ENCODE measurements at places on chromosomes 7 and 10.

DNA sequence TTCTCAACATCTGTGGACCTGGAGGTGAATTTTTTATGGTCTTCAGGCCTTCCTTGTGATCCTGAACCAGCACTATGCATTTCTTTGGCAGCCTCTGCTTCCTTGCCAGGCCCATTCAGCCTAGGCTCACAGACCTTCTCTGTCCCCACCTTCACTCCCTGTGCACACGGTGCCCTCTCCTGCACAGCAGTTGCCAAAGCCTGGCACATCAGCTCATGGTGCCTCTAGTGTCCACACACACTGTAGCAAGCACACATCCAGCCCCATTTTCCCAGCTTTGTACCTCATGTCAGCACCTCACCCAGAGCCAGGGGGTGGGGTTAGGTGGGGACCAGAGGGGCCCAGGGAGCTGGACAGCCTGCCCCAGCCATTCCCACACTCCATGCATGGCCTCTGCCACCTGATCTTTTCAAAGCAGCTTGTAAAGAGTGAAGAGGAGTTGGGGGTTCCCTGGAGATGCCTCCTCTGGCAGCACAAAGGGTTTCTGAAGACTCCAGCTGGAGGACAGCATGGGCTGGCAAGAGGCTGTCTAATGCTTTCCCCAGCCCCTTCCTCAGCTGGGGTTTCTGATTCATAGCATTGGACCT, 57.9 kb upstream of the TMEM72 start:
- no peak for DNase-seq

- no peak for DNase-seq
Observed at GRCh38 chr10:20682782-20683181, 214.3 kb downstream of the NEBL start.

DNA sequence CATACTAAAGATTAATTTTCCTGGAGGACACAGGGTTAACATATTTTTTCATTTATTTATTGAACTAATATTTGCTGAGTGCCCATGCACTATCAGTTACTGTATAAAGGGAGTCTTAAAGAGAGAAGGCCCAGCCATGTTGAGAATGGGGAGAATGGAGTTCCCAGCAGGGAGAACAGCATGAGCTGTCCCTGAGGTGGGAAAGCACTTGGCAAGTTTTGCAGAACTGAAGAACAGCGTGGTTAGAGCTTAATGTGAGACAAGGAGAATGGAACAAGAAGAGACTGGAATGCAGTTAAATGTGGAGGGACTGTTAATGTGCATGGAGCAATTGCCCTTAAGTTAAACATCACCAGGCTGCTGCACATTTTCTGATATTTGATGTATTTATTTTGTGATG, 435.4 kb downstream of the SUGCT start:
- no peak for DNase-seq

DNA sequence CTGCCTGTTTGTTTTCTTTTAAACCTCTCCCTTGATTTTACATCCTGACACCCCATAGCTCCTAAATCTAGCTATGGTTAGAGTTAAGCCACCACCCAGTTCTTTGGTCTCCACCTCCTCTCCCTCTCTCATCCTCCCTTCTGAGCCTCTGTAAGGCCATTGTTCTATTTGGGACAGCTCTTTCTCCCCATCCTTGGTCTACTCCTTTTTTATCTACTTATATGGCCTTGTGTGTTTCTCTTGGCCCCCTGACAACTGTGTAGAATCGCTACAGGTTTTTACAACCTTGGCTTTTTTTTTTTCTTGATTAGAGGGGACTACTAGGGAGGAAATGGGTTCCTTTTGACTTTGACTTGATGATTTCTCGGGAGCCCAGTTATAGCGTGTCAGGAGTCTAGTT, 3.4 kb upstream of the ITIH5 start:
- DNase-seq, result no peak

- no peak for DNase-seq
Observed at GRCh38 chr10:33095867-33096815, 138.1 kb upstream of the ITGB1 start.

DNA sequence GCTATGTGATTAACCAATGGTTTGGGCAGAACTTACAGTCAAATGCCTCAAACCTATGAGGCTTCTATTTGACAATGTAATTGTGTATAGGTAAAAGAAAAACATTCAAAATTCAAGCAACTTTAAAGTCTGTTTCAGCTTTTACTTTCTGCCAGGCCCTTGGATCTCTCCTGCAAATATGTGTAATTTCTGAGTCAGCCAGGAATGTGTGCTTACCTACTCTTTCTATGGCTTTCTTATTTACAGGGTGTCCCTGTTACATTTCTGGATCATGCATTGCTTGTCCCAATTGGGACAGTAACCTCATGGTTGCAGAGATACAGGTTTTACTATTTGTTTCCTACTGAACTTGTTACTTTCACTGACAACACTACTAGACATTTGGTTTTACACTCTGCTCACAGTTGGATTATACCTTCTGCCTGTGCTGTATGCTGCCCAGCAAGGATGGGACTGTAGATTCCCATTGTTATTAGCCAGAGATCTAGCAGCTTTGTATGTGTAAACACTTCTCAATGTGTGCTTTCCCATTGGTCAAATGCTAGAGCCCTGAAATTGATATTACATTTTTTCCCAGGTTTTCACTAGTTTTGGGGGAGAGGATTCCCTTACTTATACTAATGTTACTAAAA, 355.3 kb downstream of the ARL4A start:
- DNase-seq, result no peak

- peak; percentile 34 for DNase-seq
Observed at GRCh38 chr7:158710651-158711102, 6.1 kb upstream of the NCAPG2 start.

- DNase-seq, result no peak
Observed at GRCh38 chr7:146720195-146720594, 603.6 kb downstream of the CNTNAP2 start.

- DNase-seq, result no peak
Observed at GRCh38 chr10:132536241-132536876, 1.2 kb upstream of the INPP5A start.

DNA sequence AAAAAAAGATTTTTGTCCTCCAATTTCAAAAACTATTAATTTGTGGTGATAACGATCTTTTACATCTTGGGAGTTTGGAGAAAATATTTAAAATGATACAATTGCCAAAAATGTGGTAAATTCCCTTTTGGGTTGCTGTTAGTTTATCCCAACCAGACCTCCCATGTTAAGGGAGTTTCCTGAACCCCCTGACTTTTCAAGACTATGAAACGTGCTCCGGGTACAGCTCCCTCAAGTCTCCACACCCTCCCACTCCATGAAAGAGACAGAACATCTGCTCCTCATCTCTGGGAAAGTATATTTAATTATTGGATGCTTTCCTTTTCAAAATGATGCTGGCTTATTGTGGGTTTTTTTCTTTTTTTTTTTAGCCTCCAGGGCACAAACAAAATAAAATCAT, 534.6 kb upstream of the NRP1 start:
- no peak for DNase-seq

DNA sequence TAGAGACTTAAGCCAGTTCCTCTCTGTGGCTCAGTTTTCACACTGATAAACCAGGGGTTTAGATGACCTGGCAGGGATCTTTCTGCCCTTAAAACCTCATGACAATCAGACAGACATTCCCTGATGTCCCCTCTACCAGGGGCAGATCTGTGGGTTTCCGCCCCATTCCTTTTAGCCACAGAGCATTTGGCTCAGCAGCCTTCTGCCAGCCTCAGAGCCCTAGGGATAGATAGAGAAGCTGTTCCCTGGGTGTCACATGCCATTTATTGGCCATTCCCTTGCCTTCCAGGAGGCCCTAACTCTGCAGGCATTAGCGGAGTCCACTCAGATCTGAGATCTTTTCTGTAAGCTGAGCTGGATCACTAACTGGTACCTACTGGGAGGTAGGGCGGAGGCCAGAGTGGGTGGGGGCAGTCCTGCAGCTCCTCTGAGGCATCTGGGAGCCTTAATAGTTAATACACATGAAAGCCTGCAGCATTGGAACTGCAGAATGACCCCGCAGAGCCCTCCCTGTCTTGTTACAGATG, 101.5 kb downstream of the ZMIZ1 start:
- DNase-seq, result no peak

GRCh38 chr10:79244068-79244442, 103.2 kb upstream of the PPIF start:
- DNase-seq, result no peak
